GM23338 (cell line): ENCODE measurements at places on chromosomes 16 and 17. TPM values are rescaled to one million over a fixed set of nuclear protein-coding genes. Genes with fewer than 3 reads are reported as not detected.

Gene SKAP1
- not detected in 2 replicates for total RNA-seq

Gene TBC1D28
- total RNA-seq, result not detected in 2 replicates

GRCh38 chr17:36019423-36019822 lies 1.7 kb upstream of the CCL23 start:
- no peak for DNase-seq

GRCh38 chr17:56593646-56594319 lies at the start of gene NOG:
Gene NOG (plus strand): TSS chr17:56593699. CDS start chr17:56594224, 525 bp downstream.
- DNase-seq, result peak; percentile 70

GRCh38 chr16:57688487-57688986 lies 6.1 kb upstream of the DRC7 start:
- DNase-seq, result no peak

DNA sequence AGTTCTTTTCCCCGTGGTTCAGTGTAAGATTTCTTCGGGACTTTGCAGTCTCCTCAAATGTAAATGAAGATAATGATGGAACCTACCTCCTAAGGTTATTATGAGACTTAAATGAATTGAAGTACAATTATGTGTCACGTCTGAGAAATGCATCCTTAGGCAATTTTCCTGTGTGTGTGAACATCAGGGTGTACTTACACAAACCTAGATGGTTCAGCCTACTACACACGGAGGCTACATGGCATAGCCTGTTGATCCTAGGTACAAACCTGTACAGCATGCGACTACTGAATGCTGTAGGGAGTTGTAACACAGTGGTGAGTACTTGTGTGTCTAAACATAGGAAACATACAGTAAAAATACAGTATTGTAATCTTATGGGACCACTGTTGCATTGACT lies 1.1 kb upstream of the FAM20A start:
- no peak for DNase-seq

DNA sequence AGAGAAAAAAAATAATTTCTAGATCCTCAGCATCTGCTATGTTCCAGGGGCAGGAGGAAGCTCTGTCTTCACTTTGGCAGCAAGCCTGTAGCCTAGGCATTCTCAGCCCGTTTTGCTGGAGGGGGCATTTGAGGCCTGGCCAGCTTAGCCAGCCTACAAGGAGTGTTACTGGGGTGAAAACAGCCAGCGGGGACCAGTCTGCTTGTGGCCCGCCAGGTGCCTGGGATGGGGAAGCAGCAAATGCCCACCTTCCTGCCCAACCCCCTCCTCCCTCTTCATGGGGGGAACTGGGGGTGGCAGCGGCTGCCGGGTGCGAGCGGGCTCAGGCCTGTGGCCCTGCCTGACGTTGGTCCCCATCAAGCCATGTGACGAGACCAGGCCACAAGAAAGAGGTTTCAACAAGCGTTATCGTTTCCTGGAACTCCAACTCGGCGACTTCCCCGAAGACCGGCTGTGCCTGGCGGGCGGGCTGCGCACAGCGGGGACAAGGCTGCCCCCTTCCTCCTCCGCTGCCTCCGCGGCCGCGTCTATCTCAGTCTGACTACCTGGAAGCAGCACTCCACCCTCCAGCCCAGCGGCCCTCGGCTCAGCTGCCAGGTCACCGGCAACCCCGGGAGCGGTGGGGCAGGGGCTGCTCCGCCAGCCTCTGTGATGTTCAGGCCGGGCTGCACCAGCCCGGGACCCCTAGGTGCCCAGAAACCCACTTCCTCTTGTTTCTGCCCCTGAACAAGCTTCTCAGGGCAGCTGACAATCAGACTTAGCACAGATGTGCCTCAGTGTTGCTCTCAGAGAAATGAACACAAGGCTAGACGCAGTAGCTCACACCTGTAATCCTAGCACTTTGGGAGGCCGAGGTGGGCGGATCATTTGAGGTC lies 22.9 kb downstream of the SOCS1 start:
- DNase-seq, result peak; percentile 75

- no peak for DNase-seq
Measured at GRCh38 chr16:84937196-84938005, 73.9 kb downstream of the ZDHHC7 start.

- DNase-seq, result no peak
Measured at GRCh38 chr17:73278465-73279453, 17.1 kb upstream of the CPSF4L start.

DNA sequence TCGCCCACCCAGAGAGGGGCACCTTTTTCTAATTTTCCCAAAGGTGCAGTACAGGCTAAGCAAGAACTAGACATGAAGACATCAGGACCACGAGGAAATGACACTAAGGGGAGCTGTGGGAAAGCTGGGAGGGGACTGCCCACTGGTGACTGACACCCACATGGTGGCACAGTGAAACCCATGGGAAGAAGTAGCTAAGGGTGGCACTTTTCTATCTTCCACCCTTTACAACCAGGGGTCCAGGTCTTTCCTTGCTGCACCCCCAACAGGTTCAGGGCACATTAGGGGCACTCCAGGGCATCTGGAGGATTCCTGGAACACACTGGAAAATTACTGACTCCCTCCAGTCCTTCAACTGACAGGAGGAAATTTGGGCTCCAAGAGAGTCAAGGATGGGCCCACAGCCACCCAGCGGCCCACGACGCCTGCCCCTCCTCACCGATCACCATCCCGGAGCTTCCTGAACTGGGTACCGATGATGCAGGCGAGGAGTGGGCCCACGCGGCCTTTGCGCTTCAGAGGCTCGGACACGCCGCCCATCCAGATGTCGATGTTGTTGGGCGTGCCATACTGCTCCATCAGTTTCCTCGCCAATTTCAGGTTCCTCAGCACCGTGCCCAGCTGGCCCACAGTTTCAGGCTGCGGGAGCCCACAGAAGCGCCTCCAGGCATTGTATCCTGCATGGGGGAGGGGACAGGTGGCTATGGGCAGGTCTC lies 9.4 kb downstream of the MPO start:
- DNase-seq, result no peak

DNA sequence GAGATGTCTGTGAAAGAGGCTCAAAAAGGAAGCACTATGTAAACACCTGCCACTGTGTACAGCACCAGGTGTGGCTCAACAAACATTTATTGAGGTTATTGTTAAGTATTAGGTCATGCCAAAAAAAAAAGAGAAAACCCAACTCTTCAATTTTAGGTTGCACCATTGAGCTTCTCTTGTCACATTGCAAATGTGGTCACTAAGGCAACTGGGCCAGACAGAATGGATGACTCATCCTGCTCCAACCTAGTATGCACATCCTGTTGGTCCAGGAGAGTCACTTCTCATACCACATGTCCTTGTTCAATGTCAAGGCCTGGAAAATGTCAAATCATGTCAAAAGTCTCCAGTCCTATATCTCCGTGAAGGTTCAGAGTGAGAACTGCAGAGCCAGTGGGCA lies 25.0 kb downstream of the HOXB1 start:
- no peak for DNase-seq

- DNase-seq, result peak; percentile 70
Measured at GRCh38 chr16:30585022-30585399, 486 bp downstream of the ZNF785 start.

DNA sequence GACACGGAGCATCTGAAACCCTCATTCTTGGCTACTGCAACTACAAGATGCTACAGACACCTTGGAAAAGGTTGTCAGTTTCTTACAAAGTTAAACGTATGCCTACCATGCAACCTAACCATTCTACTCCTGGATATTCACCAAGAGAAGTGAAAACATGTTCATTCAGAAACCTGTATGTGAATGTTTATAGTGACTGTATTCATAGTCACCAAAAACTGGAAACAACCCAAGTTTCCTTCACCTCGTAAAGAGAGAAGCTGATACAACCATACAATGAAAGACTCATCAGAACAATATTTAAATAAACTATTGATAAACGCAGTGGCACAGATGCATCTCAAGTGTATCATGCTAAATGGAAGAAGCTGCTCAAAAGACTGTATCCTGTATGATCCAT lies 55.4 kb upstream of the CHMP6 start:
- no peak for DNase-seq
